Inflammatory macrophage (primary cell): ENCODE measurements at places on chromosomes 2 and 18.

DNA sequence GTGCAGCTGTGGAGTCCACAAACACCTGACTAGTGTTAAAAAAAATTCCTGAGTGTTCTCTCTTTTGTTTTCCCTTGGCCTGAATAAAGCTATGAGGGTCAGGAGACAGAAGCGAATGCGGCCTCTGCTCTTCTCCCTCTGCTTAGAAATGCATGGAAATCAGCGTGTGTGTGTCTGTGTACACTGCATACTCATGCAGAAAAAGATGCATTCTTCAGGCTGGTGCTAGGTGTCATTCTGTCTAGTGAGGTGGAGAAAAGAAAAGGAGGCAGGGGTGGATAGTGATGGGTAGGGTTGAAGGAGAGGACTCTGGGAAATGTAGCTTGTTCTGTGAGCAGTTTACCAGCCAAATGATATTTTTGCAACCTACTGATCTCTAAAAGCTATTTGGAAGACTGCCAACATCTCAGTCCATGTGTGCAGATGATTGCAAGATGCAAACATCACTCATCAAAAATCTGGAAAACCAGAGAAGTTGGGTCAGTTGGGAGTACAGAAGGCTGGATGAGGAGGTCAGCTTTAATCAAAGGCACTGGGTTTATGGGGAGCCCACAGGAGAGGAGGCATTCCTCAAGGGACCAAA, 177.7 kb downstream of the INSIG2 start:
- DNase-seq = no peak

GRCh38 chr18:46748466-46748865, 8.4 kb downstream of the ST8SIA5 start:
- DNase-seq = no peak

GRCh38 chr2:174035981-174036742, 71.0 kb upstream of the SP3 start:
- DNase-seq = peak; percentile 74

- DNase-seq = peak; percentile 24
Measured at GRCh38 chr2:46943881-46944798, 28.5 kb upstream of the MCFD2 start.

GRCh38 chr2:142307616-142308115, 176.8 kb upstream of the LRP1B start:
- DNase-seq = no peak

DNA sequence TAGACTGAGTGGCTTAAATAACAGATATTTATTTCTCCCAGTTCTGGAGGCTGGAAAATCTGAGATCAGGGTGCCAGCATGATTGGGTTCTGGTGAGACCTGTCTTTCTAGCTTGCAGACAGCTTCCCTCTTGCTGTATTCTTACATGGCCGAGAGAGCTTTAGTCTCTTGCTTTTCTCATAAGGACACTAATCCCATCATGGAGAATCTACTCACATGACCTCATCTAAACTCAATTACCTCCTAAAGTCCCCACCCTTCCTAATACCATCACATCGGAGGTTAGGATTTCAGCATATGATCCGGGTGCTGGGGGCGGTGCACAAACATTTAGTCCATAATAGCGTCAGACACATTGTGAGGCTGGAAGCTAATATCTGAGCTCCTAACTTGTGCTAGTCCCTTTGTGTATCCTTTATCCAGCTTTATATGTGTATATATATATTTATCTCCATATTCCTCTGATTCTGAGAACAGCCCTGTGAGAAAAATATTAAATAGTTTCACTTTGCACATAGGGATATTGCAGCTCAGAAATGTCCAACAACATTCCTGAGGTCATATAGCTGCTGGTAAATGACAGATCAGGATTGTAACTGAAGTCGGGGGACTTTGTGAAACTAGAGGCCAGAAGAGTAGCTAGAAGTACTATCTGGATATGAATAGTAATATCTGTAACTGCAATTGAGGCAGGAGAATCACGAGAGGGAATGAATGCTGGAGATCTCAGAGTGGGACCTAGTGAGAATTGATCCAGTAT, 28.9 kb downstream of the MARCHF4 start:
- DNase-seq = no peak

DNA sequence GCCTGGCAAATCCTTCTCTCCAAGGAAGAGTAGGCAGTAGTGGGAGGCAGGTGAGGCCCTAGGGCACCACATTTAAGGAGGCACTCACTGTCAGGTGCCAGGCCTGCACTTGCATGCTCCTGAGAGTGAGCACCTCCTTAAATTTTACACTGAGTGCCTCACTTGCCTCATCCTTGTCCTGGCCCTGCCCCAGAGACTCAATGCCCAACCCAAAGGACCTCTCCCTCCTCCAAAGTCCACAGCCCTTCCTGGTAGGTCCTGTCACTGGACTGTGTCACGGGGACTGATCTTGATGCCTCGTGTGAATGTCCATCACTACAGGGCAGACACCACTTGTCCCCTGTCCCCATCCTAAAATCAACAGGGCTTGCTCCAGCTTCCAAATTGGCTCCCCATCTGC, 235.6 kb downstream of the ZBTB7C start:
- no peak for DNase-seq

- no peak for DNase-seq
Measured at GRCh38 chr18:6639305-6639704, 90.2 kb upstream of the ARHGAP28 start.

GRCh38 chr2:166081131-166081632, 46.6 kb downstream of the SCN1A start:
- DNase-seq = no peak

DNA sequence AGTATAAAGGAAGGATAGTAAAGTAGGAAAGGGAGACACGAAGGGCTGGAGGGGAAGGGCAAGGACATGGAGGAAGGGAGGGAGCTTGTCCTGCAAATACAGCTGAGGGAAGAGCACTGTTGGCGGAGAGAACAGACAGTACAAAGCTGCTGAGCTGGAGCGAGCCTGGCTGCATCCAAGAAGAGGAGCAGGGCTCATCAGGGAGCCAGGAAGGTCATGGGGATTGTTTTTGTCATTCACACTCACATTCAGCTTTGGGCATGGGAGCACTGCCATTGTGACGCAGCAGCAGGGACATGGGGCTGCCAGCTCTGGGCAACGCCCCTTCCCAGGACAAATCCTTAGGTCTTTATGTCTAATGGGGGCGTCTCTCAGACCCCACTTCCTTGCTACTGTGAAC, 125.1 kb downstream of the COPS8 start:
- DNase-seq = no peak

DNA sequence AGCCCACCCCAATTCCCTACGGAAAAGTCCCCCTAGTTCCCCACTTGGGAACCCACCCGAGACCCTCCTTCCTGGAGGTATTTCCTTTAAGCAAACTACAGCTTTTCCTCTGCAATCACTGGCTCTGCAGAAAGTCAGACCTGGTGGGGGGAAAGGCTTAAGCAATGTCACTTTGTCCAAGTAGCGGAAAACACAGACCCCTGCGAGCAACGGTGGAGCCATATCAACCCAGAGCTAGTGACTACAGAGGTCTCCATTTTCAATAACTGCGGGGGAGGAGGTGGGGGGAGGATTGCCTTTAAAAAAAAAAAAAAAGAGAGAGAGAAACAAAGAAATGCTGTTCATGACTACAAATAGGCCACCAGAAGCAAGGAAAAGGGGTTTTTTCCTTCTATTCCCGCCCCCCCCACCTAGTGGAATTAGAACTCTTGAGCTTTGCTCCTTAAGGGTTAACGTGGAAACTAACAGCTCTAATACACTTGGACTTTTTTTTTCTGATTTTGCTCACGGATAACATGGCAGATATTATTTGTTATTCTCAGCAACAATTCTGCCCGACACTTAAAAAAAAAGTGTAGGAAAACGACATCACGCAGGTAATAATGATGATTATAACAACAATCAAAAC, 1.1 kb upstream of the FRZB start:
- DNase-seq = no peak

- DNase-seq = no peak
Measured at GRCh38 chr18:48842259-48843061, 108.3 kb downstream of the SMAD7 start.

GRCh38 chr2:72919414-72920317, 2.3 kb downstream of the EMX1 start:
- DNase-seq = no peak
